Effector CD4-positive, alpha-beta T cell (primary cell): ENCODE measurements at places on chromosomes 3 and 15.

GRCh38 chr3:23720885-23721284 is 84.9 kb upstream of the UBE2E1 start:
- DNase-seq, result no peak

DNA sequence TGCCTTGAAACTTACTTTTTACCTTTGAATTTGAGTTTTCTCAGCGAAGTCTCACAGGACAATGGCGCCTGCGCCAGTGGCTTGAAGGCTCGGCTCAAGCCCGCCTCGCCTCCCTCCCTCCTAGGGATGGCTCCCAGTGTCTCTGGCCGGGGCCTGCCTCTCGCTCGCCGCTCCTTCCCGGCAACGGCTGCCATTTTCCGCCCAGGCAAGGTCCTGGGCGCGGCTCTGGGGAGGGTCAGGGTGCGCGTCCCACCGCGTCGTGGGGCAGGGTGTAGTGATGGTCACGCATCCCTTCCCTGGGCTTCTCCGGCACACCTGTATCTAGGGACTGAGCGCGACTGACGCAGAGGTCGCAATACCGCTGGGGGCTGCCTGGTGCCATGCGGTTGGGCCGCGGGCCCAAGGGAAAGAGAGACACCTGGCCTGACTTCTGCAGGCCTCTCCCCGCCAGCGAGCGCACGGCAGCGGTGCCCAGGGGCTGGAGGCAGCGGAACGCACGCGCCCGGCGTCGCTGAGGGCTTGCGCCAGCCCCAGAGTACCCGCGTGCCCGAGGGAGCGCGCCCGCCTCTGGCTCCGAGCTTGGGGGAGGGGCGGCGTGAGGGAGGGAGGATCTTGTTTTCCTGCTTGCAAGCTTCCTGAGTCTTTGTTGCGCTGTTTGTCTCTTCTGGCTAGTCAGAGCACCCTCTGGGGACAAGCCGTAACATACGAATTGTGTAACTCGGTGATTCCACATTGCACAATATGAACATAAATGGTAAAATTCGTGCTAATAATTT is 20.7 kb upstream of the FEM1B start:
- DNase-seq, result peak; percentile 24

DNA sequence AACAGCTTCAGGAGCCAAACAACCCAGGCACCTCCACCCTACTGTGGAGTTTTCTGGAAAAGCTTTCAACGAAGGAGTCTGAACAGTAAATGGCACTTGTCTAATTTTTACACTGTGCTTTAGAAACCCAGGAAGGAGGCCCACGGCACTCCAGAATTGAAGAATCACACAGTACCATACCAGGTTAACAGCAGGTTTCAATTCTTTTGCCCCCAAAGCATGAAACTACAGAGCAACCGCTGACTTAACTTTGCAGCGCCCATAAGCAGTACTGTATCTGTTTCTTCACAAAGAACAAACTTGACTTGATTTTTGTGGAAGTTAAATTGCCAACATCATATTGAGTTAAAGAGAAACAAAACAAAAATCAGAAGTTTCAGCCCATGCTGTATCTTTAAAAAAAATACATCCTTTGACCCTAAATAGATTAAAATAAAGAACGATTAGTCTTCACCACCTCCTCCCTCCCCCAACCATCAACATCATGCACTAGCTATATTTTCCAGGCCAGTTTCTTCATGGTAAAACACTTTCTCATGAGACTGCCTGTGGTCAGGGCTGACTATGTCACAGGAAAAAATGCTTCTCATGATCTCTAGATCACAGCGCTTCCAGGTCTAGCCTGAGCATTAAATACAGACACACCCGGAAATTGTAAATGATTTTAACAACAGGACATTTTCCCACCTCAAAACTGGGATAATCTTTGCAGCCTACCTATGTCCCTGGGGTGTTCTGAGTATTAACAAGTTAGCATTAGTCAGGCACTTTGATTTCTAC is 456.3 kb downstream of the FOXP1 start:
- peak; percentile 16 for DNase-seq

DNA sequence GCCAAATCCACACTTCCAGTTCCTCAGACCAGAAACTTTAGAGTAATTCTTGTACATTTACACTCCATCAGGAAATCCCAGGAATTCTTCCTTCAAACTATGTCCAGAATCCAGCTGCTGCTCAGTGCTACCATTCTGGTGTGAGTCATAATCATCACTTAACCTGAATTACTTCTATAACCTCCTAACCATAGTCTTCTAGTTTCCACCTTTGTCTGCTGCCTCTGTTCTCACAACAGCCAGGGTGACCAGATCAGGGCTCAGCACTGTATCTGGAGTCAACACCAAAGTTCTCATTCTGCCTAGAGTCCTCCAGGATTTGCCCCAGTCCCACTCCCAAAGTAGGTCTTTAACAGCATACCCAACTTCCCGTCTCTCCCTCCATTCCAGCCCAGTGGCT is 3.4 kb downstream of the CLDND1 start:
- DNase-seq, result no peak

GRCh38 chr3:195095704-195096036 is 175.3 kb downstream of the XXYLT1 start:
- no peak for DNase-seq

DNA sequence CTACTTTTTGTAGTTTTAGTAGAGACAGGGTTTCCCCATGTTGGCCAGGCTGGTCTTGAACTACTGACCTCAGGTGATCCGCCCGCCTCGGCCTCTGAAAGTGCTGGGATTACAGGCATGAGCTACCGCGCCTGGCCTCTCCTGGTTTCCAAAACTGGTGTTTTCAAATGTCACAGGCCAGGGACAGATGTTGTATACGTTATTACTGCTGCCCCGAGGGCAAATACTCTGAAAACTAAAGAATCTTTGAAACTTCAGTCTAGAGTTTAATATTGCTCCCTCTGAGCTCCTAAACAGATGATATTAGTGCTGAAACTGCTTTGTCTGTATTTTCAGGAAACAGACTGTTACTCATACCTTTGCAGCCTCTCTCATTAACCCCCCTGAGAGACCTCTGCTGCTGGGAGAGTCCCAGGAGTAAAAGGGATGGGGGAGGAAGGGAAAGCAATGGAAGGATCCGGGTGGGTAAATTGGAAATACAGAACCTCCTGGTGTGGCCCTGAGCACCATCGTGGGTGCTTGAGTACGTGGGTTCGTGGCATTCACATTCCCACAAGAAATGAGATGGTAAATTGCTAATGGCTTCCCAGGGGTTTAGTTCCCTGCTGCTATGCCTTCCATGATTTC is 96.3 kb upstream of the IGF1R start:
- DNase-seq, result no peak

DNA sequence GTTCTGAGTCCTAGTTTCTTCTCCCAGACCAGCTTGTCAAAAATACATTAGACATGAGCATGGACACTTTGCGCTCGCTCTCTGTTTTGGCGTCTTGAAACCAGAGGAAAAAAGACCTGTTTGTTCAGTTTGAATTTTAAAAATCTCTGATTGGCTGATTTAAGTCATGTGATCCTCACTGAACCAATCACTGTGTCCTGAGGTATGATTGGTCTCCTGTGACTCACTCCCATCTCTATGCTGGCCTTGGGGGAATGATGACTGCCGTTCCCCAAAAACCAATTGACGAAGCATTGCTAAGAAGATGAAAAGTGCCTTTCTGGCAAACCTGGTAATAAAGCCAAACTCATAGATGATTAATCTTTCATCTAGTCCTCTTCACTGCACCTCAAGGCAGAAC is 256.5 kb downstream of the IL5RA start:
- DNase-seq, result no peak

- no peak for DNase-seq
These were observed 43.4 kb downstream of the GPR160 start for GRCh38 chr3:170081079-170081741.

DNA sequence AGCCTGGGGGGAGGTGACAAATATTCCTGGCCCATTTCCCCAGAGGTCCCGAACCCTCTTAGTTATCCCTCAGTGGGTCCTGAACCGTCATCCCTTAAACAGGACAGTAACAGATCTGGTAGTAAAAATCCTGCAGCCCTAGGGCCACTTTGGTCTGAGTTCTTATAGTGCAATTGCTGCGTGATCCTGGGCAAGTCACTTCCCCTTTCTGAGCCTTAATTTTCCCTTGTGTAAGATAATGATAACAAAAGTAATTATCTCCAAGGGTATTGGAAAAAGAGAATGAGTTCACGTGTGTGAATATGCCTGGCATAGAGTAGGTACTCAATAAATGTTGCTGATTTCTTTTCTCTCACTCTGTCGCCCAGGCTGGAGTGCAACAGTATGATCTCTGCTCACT is 2.9 kb upstream of the JAGN1 start:
- DNase-seq, result no peak

- DNase-seq, result no peak
These were observed 404.6 kb upstream of the MCTP2 start for GRCh38 chr15:93826790-93827189.

- DNase-seq, result no peak
These were observed 301.9 kb upstream of the AGTR1 start for GRCh38 chr3:148395821-148396220.

DNA sequence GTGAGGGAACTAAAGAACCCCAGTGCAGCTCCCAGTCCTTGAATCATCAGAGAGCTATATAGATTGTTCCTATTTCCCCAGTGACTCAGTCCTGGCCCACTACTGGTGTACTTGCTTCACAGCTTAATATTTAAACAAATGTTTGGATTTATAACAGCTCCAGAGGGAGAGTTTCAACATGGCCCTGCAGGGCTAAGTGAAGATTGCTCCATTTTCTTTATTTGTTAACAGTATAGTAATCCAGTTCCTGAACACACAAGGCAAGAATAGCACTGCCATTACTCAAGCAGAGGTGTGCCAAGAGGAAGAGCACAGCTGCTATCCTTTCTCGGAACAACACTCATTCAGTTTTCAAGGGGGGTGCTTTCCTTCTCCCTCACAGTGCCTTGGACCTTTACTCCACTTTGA is 6.5 kb downstream of the SQOR start:
- DNase-seq, result no peak

GRCh38 chr3:123394391-123395020 is 54.4 kb downstream of the ADCY5 start:
- no peak for DNase-seq

DNA sequence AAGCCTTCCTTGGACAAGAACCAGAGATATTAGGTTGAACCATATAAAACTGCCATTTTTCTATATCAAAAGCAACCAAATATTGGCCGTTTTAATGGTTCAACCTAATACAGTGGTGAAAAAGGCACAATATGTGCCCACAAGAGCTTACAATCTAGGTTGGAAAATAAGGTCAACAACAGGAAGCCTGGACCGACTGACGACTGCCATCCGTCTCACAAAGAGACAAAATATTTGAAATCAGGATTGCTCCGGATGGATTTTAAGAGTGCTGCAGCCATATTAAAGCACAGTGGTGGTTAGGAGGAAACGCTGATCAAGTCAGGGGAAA is 1.4 kb downstream of the AHSG start:
- no peak for DNase-seq

DNA sequence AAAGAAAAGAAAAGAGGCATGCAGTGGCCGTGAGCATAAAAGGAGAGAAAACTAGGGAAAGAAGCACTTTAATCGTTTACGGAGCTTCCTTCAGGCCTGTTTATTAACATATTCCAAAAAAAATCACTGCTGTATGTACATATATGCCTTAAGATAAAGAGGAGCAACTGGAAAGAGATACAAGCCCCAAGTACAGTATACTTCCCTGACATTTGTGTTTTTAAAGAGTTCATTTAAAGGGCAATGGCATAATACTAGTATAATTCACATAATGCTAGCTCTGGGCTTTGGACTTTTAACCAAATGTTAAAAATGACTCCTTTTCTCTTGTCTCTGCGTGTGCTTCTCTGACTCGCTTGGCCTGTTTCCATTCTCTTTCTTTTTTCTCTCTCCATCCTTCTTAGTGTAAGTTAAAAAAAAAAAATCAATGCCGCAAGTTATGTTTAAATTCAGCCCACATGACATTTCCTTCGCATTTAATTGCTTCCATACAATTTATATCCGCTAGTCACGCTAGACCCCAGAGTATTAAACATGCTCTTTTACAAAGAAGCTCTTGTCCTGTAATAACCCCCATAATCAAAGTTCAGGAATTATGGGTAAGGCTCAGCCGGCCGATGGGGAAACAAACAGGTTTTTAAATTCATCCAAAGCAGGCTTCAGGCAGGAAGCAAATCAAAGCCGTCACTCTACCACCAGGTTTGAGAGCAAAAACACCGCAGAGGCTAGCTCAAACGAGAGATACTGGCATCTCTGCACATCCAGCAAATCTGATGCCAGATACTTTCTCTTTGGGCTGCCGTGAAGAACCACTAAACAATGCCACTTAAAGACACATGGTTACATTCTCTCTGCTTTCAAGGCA is 19.4 kb downstream of the WWTR1 start:
- DNase-seq, result no peak

DNA sequence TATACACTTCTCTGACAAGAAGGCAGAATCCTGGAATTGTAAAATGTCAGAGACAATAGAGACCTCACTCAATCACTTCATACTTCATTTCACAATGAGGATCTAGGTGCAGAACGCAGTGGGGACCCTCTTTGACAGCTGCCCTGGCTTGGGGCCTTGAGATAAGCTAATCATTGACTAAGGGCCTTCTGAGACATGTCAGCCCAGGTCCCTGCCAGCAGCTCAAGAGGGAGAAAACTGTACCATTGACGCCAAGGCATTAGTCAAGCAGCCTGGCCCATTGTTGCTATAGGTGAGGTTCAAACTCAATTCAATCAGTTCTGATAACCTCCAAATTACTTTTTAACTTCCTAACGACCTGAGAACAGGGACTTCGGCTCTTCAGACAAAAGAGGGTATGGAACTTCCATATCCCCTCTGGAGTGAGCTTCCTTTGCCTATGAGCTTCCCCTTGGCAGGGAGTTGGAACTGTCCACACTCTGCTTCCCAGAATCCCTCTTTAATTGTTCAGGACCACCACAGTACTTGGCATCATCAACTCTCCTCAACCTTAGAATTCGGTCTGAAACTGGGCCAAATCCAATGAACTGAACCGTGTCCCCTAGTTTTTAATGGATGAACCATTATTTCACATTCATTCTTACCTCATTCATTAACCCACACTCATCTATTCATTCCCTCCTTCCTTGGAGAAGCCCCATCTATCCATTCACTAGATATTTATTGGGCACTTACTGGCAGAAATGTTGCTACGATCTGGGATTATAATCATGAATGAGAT is 1.5 kb upstream of the CYP8B1 start:
- DNase-seq, result no peak

- DNase-seq, result no peak
These were observed 6.0 kb downstream of the PHLDB2 start for GRCh38 chr3:111864821-111865656.

- no peak for DNase-seq
These were observed 11.6 kb upstream of the NR2C2 start for GRCh38 chr3:14935592-14936345.

DNA sequence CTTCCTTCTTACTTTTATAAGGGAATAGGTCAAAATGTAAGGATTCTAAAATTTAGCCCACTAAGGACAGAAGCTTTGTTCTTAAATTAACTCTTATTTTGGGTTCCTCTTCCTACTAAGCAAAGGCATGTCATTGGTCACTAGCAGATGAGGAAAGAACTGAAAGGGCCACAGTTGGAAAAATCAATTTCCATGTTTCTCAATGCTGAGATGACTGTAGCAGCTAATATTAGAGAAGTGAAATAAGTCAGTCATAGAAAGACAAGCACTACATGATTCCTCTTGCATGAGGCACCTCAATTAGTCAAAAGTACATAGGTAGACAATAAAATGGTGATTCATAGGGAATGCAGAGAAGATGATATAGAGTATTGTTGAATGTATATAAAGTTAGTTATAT is 353.7 kb downstream of the RSL24D1 start:
- no peak for DNase-seq

- no peak for DNase-seq
These were observed 91.1 kb downstream of the OSBPL10 start for GRCh38 chr3:31890007-31890406.
